NCI-H69 (cell line): ENCODE measurements at places on chromosomes 4 and X.

DNA sequence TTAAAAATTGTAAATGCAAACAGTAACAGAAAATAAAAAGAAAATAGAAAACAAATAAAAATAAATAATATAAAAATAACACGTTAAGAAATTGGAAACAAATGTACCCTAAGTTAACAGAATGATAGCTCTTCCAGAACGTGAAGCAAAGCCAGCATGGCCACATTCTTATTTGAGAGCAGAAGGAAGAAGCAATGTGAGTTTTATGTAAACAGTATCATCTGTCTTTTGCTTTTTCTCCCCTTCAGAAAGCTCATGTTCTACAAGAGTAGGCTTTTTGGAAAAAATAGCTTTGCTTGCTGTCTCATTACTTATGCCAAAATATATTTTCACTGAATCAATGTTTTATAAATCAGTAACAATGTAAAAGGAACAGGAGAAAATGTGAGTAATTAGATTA, 18.7 kb downstream of the NPY2R start:
- no peak for DNase-seq

- DNase-seq, result no peak
Observed at GRCh38 chr4:22407361-22407760, 108.5 kb downstream of the ADGRA3 start.

- no peak for DNase-seq
Observed at GRCh38 chr4:149718500-149718899, 97.1 kb downstream of the IQCM start.

DNA sequence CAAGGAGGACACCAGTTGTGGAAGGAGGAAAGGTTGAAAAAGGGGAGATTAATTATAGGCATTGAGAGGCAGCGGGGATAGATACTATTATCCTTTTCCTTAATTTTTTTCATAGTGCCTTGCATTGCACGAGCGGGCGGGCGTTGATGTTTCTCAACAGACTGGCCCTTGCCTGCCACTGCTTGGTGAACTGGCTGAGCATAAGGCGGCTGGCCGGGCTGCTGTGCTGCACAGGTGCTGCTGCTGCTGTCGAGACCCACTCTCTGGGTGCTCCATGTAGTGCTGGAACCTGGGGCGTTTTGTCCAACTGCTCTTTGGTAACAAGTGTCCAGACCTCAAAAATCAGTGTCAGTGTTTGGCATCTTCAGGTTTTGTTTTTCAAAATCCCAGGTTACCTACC, 83.3 kb upstream of the PAQR3 start:
- no peak for DNase-seq
